ENCODE measurements at places on chromosomes 3 and 15. TPM values are rescaled to one million over a fixed set of nuclear protein-coding genes. Genes with fewer than 3 reads are reported as not detected.
A peak's percentile ranks its signal among the peaks of the same experiment; 100 is the strongest.

DNA sequence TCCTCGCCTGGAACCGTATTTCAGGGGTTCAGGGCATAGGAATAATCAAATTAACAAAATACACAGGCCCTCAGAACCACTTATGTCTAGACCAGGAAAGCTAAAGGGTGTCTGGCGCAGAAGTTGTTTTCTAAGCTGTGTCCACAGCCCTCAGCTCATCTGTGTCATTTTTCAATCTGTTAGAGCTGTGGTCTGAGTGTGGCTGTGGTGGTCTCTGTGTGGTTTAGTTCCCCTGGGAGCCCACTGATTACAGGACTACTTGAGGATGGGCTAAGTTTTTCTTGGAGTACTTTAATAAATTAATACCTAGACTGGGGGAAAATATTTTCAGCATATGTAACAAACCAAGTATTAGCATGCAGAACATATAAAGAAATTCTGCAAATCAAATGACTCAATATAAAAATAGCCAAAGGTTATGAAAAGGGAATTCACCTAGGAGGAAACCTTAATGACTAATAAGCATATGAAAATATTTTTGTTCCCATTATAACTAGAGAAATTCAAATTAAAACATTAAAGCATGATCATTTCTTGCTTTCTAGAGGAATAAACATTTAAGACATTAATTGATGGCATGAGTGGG lies 186.3 kb downstream of the SATB1 start:
- no peak for DNase-seq

DNA sequence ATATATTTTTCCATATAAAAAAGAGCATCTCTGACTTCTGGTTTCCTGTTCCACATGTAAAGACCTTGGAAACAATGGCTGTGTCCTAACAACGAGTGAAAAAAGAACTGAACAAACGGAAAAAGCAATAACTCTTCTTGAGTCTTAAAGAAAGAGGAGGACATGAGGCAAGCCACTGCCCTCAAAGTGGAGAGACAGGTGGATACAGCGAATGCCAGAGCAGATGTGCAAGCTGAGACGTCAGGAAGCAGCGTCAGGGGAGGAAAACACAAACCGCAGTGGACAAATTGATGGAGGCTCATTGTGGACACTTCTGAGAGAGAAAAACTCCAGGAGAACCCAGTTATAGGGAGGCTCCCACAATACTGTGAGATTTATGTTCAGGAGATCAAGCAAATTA lies 208.0 kb upstream of the MME start:
- no peak for DNase-seq

DNA sequence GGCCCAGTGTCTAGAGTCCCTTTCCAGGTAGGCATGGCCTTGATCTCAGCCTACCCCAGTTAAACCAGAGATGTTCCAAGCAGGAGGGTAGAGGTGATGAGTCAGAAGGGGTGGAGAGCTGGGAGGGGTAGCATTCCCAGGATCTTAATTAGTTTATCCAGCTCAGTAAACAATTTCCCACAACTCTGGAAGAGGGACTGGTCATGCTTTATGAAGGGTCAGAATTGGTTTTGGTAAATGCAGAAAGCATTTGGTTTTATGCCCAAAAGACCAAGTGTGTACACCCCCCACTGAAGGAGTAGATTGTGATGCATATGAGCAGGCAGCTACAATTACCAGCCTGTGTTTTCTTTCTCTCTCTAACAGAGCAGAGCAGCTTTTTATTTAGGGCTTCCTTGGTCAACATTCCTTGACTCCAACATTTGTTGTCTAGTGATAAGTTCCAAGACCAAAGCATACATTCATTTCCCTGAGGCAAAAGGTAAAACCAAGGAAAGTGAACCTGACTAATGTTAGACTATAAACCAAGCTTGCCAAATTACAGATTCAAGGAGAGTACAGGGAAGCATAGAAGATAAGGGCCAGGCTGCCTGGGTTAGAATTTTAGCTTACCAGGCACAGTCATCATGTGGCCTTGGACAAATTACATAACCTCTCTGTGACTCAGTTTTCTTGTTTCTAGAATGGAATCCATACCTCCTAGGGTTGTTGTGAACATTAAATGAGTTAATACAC lies 17.6 kb downstream of the EXOSC7 start:
- DNase-seq: no peak

- DNase-seq: no peak
Observed at GRCh38 chr3:62241279-62241678, 132.1 kb downstream of the FEZF2 start.

- no peak for DNase-seq
Observed at GRCh38 chr3:25818335-25818734, 28.4 kb downstream of the OXSM start.

DNA sequence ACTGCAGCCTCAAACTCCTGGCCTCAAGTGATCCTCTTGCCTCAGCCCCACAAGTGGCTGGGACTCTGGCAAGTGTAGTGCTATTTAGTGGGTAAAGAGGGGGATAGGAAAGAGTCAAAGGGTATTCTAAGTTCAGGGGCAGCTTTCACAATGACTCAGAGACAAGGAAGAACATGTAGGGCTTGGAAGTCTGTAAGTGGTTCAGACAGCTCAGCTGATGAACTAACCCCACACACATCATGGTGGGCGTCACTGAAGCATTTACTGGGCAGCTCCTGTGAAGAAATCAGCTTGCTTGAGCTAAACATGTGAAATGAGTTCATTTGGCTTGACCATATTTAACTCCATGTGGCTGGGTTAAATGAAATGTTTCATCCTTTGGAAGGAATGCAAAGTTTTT lies 34.6 kb upstream of the THSD4 start:
- no peak for DNase-seq

GRCh38 chr15:50687302-50687902 lies 805 bp upstream of the TRPM7 start:
- no peak for DNase-seq

DNA sequence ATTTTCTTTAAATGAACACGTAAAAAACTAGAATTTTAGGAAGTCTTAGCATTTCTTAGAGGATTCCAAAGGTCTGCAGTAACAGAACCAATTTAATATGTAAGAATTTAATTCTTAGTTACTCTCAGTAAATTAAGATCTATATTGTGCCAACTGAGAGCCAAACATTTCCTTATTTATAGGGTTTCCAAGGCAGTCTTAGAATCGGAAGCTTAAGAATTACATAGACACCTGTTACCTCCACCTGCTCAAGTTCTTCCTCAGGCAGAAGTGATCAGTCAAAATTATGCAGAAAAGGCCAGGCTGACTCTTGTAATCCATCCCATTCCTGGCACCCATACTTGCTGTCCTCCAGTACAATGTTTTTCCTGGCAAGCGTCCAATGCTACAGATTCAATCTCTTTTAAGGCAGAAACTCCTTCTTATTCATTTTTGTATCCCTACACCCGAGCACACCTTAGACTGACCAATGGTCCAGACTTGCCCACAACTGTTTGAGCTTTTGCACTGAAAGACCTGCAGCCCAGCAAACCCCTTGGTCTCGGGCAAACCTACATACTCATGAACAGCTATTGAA lies 64.3 kb downstream of the NCEH1 start:
- peak; percentile 42 for DNase-seq

- no peak for DNase-seq
Observed at GRCh38 chr15:69951898-69952555, 145.7 kb downstream of the TLE3 start.

DNA sequence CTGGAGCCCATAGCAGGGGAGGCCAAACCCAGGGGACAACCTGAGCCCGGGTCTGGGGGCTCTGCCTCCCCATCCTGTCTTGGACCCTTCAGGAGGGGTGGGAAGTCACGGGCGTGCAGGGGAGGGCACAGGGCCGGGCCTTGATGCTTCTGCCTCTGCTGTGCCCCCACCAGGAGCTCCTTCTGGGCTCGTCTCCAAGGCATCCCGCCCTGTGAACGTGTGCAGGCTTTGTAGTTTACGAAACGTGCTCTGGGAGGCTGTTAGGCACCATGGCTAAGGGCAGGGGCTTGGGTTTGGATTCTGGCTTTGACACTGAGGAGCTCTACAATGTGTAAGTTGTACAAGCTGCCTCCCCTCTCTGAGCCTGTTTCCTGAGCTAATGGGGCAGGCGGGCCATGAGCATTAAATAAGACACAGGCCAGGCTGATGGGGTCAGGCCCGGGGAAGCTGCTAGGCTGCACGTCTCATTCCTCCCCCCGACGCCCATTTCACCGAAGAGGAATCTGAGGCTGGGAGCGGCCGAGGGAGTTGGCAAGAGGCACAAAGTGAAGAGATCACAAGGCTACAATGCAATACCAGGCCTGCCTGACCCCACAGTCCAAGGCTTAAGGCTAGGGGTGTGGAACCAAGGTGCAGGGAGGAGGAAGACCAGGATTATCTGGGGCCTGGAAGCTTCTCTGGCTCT lies 19.6 kb downstream of the PLXND1 start:
- no peak for DNase-seq

DNA sequence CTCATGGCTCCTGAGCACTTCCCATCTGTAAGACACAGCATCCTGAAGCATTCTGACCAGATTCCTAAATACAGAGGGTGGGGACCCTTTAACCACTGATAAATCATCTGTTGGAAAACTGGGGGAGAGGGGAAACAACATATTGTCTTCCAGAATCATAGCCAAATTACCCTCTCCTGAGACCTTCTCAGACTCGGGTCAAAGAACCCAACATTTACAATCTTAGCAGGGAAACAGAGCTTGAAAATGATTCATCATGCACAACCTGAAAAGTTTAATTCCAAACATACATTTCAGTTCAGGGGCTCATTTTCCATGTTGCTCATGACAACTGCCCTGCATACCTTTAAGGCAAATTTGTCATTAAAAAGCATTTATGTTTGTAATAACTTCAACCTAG lies 48.5 kb upstream of the TSPAN3 start:
- DNase-seq: no peak

GRCh38 chr15:79811406-79812405 lies 85.1 kb downstream of the MTHFS start:
- DNase-seq: peak; percentile 25

DNA sequence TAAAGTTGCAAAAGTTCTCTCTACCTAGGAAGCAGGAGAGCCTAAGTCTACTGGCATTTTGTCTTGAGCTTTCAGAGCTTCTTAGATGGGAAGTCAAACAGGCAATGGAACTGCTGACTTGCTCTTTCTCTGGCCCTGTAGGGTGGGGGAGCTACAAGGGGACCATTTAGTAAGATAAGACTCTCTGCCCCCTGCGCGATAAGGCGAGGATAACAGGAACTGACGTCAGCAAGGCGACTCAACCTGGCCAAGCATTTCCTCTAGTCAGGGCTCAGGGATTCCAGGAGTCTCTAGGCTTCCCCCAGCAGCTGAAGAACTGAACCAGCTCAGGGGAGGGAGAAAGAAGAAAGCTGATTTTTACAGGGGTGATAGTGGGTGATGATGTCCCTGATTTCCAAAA lies 5.8 kb downstream of the RARB start:
- DNase-seq: no peak

- DNase-seq: no peak
Observed at GRCh38 chr3:178181784-178182183, 354.5 kb upstream of the KCNMB2 start.

- no peak for DNase-seq
Observed at GRCh38 chr15:38271144-38271543, 18.5 kb downstream of the SPRED1 start.

DNA sequence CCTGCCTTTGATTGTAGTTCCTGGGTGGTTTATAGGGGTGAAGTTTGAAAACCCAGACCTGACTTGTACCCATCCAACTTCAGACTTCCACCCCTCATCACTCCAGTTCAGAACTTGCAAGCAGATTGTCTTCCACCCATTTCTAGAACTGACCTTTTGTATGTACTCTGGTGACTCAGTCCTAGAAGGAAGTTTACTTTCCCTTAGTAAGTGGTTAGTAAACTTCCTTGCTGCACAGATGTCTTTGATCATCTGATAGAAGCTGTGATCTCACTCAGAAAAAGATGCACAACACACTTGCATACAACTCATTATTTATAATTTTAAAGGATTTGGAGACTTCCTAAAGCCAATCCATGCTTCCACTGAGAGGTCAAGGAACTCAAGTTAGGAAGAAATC lies 368.0 kb downstream of the MFSD1 start:
- no peak for DNase-seq

DNA sequence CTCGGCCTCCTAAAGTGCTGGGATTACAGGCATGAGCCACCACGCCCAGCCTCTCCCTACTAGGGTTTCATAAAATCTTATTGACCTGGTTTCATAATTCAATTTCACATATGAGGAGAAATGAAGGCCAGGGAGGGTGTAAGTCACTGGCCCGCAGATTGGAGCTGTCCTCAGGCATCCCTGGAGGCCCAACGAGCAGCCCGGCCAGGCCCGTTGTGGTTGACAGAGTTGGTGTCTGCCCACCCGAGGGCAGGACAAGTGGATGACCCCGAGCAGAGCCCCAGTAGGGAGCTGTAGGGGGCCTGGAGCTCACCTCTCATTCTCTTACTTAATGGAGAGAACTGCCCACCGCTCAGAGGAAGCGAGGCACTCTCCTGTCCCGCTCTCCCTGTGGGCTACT lies 78.9 kb downstream of the CPN2 start:
- DNase-seq: no peak

- DNase-seq: no peak
Observed at GRCh38 chr15:52786436-52787122, 3.6 kb downstream of the ONECUT1 start.

DNA sequence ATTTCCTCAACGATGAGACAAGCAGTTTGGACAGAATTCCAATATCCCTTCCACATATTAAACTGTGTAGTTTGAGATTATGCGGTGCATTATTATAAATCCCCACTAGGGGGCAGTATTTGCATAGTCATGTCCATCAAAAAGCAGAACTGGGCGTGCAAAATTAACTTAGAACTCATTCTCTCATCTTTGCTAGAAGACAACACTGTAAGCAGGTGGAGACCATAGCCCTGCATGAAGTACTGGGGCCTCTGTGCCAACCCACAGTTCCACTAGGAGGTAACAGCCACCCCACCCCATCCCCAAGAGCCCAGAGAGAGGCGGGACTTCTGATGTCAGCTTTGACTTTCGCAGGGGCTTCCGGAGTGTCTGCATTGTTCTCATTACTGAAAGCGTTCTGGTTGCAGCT lies 106.6 kb upstream of the TMC3 start:
- DNase-seq: peak; percentile 51

DNA sequence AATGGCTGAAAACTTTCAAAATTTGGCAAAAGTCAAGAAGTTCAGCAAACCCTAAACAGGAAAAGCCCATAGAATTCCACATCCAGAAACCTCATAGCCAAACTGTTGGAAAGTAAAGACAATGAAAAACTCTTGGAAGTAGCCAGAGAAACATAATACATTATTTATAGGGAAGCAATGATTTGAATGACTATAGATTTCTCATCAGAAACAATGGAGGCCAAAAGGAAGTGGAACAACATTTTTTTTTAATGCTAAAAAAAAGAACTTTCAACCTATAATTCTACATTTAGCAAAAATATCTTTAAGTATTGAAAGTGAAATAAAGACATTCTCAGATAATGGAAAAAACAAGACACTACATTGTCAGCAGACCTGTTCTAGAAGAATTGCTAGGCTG lies 30.2 kb downstream of the ALPK3 start:
- DNase-seq: no peak

Gene GRIP2
- total RNA-seq: 6.9 TPM

Gene REC114
- not detected for total RNA-seq

Gene LRRN1
- total RNA-seq: 18.2 TPM

Gene SLC9C1
- 1.9 TPM for total RNA-seq

Gene TRH
- total RNA-seq: 0.16 TPM

Gene OGG1
- total RNA-seq: 32.1 TPM

Gene GAP43
- 9.7 TPM for total RNA-seq

Gene ALDH1A3
- 11.2 TPM for total RNA-seq

Gene ZMYND10
- total RNA-seq: 1.2 TPM

Gene GOLGA8K
- 0.53 TPM for total RNA-seq
